Choroid plexus epithelial cell (primary cell): ENCODE measurements at places on chromosomes 5 and 9.
A peak's percentile ranks its signal among the peaks of the same experiment; 100 is the strongest.

DNA sequence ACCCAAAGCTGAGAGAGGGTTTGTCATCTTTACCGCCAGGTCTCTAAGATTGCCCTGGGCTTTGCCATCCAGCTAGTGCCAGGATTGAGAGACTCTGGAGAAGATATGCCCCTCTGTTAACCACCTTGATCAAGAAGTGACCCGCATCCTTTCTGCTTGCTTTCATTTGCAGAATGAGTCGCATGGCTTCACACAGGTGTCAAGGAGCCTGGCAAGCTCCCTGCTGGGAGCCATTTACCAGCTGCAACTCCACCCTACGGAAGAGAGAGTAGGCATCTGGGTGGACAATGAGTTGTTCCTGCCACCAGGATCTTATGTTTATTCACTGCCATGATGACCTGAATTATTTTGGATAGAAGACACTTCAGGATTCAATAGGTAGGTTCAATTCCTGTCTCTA, 43.0 kb downstream of the HSD17B3 start:
- DNase-seq: no peak

DNA sequence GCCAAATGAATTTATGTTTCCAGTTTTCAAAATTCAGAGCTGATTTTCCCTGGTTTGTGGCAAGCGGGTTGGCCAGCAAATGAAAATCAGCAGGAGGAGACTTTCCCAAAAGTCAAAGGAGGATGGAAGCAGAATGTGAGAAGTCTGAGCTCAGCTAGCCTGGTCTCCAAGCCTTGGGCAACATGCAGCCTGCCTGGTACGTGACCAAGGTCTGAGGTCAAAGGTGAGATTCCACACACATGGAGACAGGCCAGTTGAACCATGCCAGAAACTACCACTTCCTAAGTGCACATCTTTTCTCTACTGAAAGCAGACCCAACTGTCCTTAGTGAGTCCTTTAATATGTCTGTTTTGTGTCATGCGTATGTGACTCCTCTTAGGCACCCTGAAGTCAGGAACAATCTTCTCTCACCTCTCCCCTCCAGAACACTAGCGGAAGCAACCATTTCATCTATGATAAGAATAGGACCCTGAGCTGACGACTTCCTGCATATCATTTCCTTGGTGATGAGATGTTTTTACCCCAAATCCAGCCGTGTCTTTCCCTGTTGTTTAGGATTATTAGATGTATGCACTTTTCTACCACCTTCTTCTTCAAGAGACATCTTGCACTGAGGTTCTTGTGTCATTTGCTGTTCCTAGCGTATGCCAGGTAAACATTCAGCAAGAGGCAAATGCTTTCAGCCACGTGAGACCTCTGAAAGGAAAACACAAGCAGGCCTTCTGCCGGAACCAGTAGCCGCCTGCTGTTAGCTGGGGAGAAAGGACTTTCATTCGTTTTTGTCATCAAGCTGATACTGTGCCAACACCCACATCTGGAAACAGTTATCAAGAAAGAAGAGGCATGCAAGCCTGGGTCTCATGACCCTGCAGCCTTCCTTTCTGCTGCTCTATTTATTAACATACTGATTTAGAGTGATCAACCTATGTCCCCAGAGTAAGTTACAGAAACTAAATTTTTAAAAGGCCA, 9.7 kb upstream of the TGFBI start:
- DNase-seq: peak; percentile 99

- DNase-seq: no peak
Observed at GRCh38 chr9:121368138-121368522, 1.9 kb downstream of the STOM start.

GRCh38 chr5:3393920-3394597, 201.6 kb upstream of the IRX1 start:
- DNase-seq: no peak

GRCh38 chr5:96952118-96952750, 16.4 kb downstream of the LNPEP start:
- peak; percentile 41 for DNase-seq

DNA sequence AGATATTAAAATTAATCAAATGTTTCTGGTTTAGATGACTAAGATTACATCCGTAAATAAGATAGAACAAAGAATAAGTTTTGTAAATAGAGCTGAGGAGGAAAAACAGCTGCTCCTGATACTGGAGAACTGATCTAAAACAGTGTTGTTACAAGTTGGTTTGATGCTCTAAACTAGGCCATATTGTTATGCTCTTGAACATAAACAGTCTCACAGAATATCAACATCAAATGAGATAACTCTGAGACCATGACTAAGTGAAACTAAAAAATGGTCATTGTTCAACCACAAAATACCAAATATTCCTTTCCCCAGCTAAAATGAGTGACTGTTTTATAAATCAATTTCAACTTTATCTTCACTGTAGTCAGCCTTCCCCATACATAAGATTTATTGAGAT, 16.5 kb upstream of the SRFBP1 start:
- no peak for DNase-seq

GRCh38 chr9:116644091-116644688, 42.9 kb upstream of the TRIM32 start:
- DNase-seq: peak; percentile 79

- DNase-seq: no peak
Observed at GRCh38 chr5:168883281-168883741, 304.1 kb upstream of the PANK3 start.

GRCh38 chr5:108681079-108681921, 66.4 kb upstream of the FER start:
- peak; percentile 91 for DNase-seq

DNA sequence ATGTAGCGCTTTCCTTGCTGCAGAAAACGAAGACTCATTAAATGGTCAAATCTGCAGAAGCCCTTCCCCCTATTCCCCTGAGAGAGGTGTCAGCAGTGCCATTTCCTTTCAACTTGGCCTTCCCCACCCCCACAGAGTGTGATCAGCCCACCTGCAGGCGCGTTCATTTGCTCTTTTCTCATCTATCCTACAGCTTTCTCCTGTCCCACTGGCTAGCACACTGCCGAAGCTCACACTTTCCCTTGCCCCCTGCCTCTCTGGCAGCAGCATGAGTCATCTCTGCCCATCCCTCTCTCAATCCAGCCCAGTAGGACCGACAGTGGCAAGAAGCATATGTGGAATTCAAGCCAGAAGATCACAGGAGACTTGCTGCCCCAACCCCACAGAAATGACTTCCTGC, 213.8 kb downstream of the FAM114A2 start:
- no peak for DNase-seq

DNA sequence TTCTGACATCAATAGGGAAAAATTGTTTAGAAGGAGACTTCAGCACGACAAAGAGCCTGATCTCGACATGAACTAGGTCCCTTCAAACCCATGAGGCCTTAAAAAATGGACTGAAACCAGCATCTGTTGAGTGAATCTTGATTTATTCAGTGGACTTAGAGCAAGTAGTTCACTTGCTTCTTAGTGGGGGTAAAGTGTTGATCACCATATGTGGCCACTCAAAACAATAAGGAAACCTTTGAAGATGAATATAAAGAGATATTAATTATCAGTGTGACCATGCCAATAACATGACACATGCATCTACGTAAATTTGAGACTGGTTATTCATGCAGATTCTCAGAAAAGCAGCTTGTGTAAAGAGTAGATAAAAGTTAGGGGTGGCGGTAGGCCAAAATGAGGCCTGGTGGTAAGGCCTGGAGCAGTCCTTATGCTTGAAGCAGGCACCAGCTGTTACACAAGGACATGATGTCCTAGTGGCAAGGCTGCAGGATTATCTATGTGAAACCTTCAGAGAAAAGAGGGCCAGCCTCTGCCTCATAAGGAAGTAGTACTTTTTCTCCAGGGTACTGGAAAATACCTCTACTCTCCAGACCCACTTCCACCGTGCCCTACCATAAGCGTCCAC, 61.3 kb downstream of the S1PR3 start:
- DNase-seq: no peak

- no peak for DNase-seq
Observed at GRCh38 chr5:180395540-180396274, 42.6 kb upstream of the GFPT2 start.

- no peak for DNase-seq
Observed at GRCh38 chr9:99050924-99051323, 54.0 kb upstream of the TGFBR1 start.

- DNase-seq: no peak
Observed at GRCh38 chr5:79011869-79012268, 26.8 kb upstream of the ARSB start.

- DNase-seq: no peak
Observed at GRCh38 chr9:114429488-114429887, 41.7 kb upstream of the AKNA start.

GRCh38 chr5:78644129-78644528, 4.4 kb downstream of the LHFPL2 start:
- no peak for DNase-seq

GRCh38 chr9:13330396-13331004, 51.0 kb upstream of the MPDZ start:
- no peak for DNase-seq

DNA sequence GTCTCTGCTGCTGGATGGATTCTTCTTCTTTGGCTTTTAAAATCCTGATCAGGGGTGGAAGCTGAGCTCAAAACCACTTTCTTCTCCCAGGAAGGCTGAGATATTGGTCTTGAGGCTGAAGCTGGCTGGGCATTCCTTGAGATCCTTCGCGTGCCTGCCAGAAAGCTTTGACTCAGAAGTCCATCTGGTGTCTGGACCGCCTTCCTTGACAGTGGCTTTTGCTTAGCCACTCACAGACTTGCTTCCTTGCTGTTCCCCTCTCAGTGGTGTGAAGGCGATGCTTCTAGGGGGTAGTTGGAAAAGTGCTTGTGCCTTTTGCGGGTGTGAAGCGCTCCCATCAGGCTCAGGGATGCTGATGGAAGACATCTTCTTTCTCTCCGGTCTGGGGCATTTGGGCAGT, 45.9 kb downstream of the RGS3 start:
- peak; percentile 35 for DNase-seq

- DNase-seq: no peak
Observed at GRCh38 chr5:142129446-142130066, 21.0 kb downstream of the NDFIP1 start.

DNA sequence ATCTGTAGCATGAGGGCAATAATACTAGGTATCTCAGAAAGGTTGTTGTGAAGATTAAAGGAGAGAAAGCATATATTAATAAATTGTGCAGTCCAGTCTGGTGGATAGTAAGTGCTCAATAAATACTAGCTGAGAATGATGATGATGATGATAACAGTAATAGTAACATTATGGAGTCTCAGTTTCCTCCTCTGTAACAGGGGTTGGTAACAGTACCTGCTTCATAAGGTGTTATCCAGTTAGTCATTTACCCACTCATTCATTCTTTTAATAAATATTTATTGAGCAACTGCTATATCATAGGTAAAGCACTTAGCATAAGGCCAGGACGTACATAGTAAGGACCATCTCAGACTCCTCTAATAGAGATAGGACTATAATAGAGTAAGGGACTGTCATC, 7.6 kb downstream of the SLC6A7 start:
- no peak for DNase-seq

DNA sequence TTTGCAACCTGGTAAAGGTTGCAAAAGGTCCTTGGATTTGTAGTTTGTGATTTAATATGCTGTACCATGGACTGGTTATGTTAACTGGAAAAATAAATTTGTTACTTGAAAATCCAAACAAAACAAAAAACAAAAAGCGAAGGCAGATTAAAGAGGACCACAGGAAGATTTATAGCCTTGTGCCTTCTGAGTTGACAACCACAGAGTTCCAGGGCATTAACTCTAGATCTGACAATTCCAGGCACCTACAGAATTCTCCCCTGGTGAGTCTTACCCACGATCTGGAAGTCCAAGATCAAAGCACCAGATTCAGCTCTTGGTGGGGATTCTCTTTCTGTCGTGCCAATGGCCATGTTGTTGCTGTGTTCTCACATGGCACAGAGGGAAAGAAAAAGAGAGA, 107.9 kb upstream of the SELENOP start:
- no peak for DNase-seq
